ENCODE measurements at places on chromosomes 6 and 20.

DNA sequence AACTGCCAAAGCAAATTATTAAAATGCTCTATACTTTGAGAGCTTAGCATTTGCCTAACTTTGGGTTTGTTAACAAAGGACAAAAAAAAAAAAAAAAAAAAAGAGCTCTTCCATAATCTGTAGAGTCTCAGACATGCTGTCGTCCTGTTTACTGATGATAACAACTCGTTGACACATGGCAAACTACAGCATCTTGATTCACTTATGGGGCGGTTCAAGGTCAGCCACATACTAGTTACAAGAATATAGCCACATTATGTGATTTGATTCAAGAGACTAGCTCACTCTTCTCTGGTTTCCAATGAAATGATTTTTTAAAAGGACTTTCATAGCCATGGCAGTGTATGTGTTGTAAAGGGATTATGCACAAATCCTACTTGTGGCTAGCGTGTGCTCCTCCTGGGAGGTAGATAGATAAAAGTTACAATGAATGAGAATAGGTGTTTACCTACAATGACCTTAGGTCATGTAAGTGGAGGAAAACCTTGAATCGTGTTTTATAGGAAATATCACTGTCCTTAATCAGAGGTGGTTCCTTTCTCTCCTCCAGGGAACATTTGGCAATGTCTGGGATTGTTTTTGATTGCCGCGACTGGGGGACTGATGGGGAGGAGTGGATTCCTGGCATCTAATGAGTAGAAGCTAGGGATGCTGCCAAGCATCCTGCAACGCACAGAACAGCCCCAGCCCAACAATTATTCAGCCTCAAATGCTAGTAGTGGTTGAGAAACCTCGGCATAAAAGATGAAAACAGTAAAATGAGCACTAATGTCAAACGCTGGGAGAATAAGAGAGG, 969.2 kb upstream of the SLC35B3 start:
- no peak for DNase-seq

DNA sequence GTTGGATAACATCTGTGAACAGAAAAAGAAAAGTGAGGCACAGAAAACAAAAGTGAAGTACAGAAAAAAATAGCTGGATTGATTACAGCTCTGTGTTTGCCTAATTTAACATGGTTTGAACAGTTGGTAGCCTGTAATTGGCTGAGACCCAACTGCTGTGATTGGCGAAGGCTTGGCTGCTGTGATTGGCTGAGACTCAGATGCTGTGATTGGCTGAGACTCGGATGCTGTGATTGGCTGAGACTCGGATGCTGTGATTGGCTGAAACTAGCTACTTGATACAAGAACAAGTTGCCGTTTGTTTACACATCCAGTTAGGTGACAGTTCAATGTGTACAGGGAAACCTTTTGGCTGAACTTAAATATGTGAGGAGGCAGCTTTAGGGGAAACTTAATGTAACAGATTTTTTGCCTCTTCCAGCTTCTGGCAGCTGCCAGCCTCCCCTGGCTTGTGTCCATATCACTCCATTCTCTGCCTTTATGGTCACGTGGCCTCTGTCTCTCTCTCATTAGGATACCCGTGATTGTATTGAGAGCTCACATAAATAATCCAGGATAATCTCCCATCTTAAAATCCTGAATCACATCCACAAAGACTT, 223.4 kb upstream of the FOXA2 start:
- no peak for DNase-seq

DNA sequence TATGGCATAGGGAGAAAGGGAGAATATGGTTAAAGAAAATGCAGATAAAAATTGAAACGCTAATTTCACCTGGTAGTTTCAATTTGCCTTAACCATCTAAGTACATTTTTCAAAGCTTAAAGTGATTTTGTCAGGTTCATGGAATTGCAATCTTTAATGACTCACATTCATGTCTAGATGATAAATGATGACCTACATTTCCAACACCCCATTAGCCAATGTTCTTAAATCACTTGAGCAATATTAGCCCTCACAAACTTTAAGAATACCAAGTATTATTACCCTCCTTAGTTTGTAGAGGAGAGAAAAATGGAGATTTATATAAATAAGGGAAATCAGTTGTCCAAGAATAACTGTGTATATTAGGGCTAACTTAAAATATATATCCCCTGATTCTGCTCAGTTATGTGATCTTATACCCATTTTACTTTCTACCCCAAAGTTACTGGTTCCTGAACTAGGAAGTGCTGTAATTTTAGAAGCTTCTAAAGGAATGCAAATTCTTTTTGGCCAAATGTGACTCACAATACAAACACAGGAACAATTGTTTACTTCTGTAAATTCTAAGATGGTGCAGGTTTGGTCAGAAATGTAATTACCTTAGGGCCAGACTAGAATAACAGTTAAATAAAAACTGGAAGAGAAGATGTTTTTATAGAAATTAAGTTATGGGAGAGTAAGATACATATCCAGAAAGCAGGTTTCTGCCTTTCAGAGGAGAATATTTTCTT, 34.5 kb downstream of the TPBG start:
- DNase-seq = no peak

DNA sequence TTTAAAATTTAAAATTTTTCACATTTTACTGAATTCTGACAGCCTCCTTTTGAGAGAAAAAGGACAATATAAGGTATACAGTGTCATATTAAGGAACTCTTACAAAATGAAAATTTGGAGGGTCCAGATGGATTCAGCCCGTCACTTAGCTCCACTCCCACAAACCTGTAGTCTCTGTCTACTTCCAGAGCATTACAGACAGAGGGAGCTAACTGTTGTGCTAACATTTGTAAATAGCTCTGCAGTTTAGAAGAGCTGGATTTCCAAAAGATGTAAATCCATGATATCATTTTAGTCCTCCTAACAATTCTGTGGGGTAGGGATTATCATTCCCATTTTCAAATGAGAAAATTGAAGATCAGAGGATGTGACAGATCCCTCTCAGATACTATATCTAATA, 16.1 kb upstream of the SERINC3 start:
- DNase-seq = no peak

GRCh38 chr20:51752343-51752951, 15.7 kb downstream of the ATP9A start:
- DNase-seq = no peak

DNA sequence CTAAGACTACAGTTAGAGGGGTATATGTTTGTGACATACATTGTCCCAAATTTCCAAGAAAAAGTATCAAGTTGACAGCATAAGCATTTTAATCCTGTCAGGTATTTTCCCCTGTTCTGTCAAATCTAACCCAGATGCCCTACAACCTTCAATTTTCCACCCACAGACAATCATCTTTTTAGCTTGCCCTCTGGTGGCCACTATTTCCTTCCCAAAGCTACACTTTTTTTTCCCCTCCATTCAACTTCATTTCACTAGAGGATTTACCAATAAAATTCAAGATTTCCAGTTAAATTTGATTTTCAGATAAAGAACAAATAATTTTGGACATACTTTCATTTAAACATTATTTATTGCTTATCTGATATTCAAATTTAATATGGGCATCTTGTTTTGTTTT, 286.6 kb downstream of the TENT5A start:
- peak; percentile 48 for DNase-seq

GRCh38 chr20:25049261-25050060, 8.5 kb downstream of the ACSS1 start:
- no peak for DNase-seq

DNA sequence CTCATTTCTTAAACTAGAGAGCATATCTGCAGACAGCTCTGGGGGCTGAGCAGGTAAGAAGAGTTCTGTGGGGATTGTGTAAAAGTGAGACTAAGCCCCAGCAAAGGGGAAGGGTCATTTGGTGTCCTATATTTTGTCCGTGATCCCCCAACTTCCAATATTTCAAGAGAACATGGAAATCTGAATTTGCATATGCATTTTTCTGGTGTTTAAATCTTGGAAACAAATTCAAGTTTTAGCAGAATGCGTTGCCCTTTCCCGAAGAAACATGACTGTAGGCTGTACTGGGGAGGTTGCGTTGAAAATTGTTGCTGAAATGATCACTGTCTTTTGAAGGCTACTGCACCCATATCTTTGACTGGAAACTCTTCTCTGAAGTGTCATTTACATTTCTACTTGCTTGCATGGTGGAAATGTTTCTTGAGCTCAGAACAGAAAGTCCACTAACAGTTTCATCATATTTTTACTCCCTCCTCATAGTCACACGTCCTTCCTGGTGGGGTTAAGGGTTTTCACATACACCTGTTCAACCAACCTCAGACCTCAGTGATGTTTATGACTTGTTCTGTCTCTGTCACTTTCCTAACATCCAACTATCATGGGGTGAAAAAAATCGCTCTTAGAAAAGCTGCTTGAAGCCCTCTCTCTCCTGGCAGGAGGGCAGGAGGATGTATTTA, 140.3 kb downstream of the BCAS1 start:
- no peak for DNase-seq

GRCh38 chr6:131488780-131489179, 84.2 kb upstream of the ARG1 start:
- DNase-seq = no peak

DNA sequence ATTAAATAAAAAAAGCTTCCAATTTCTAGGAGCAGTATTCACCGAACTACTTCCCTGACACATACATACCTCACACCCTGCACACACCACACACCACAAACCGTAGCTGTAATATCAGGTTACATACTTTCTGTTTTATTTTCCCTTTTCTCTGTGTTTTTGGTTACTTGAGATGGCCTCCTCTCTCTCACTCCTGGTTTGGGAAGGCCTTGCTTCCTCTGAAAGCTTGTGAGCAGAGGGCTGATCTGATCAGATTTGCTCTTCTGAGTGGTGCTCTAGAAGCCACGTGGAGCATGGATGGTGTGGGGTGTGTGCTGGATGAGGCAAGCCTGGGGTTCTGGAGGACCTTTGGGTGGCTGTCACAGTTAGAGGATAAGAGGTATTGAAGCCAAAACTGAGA, 20.9 kb downstream of the UTRN start:
- DNase-seq = peak; percentile 18

DNA sequence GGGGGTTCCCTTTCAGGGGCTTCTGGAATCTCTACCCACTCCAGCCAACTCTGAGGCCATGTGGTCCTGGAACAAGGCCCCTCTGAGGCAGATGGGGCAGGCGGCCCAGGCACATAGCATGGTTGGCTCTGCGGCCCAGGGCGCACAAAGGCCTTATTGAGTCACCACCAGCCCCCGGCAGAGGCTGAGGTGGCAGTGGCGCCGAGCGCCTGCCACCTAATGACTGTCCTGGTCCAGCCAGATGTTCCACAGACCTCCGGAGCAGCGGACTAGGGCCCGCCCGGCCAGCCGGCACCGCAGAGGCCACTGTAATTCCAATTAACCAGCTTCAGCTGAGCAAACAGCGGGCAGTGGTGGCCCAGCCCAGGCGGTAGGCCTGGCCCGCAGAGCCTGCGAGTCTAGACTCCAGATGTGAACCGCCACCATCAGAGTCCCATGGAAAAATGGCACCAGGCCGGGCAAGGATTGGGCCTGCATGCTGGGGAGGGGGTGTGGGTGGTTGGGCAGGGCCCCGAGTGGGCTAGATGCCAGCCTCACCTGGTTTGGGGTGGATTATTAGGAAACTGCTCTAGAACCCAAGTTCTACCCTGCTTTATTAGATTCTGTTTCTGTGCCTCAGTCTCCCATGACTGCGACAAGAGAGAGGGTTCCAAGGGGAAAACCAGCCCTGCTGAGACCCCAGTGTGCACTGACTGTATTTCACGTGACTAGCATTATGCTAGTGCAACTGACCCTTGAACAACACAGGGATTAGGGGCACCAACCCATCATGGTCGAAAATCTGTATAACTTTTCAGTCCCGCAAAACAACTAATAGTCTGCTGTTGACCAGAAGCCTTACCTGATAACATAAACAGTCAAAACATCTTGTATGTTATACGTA, 34.1 kb upstream of the ID1 start:
- DNase-seq = no peak

- no peak for DNase-seq
Measured at GRCh38 chr20:57414867-57415592, 23.8 kb downstream of the RBM38 start.

DNA sequence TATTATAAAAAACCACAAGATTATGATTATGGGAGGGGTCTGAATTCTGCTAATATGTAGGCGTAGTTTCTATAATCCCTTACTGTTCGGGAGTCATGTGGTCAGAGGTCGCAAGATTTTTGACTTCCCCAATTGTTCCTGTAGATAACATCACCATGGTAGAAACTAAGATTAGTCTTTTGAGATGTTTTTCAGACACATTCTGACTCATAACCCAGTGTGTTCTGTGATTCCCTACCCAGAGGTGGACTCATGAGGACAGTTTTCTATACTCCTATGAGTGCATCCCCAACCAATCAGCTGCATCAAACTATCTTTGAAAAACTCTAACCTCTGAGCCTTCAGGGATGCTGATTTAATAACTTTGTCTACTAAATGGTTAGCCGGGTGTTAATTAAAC, 175.5 kb downstream of the RFPL4B start:
- DNase-seq = no peak

DNA sequence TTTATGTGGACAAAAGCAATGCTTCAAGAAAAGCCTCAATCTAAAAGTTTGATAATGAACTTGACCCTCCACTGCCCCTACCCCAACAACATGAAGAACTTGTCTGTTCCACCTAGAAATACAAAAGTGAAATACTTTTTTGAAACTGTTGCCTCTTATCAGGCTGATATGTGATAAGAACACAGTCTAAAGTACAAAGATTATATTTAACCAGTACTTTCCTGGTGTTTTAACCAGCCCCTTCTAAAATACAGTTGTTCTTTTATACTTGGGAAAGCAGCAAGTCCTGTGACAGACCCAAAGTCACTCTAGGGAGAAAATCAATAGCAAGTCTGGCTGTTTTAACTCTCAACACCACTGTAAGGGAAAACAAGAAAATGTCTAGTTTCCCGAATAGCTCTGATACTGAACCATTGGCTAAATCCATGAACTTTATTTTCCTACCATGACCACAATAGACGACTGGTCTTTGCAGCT, 6.6 kb downstream of the OARD1 start:
- DNase-seq = no peak

DNA sequence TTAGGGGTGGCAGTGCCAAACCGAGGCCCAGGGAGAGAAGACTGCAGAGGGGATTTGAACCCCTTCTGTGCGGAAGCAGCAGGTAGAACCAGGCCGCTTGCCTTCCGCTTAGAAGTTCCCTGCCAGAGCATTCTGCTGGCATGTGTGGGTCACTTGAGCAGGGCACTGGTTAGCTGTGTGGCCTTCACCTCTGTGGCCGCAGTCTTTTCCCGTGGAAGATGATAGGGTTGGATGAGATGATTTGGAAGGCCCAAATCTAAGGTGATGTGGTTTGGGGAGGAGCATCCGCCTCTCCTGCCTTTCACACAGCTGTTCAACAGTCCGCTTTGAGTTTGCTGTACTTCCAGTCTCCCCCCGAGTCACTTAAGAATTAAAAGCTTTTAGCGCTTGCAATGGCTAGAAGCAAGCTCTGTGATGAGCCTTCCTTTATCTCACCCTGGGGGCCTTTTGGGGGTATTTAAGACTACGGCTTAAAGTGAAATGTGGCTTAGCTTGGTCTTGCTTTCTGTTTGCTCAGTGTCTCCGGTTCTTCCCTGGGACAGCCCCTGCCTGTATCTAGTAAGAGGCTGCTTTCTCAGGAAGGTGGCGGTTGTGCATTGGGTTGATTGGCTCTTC, 743 bp downstream of the CMTR1 start:
- peak; percentile 43 for DNase-seq

Measured in KBM-7 (cell line).